Activated T-cell treated with anti-CD3 and anti-CD28 coated beads, Interleukin-2, amount 50 U/mL, for 72 hours (primary cell): ENCODE measurements at places on chromosomes 12 and 14.

DNA sequence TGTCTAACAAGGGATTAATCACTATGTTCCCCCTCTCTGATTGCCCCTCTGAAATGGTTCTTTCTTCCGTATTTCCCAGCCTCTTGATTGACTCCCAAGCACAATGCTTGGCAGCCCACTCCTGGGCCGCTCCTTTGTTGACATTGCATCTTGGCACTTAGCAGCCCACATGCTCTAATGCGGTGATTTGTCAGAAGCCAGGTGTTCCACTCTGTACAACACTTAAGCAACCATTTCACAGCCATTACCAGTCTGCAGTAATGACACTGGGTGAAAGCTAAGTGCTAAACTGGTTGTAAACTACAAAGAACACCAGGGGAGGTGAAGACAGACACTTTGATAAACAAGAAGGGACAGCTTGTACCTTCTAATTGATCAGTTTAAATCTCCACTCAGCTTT, 353.5 kb downstream of the TMEM132D start:
- no peak for DNase-seq

- no peak for DNase-seq
Observed at GRCh38 chr14:90412058-90412457, 15.2 kb downstream of the CALM1 start.

- no peak for DNase-seq
Observed at GRCh38 chr12:28759333-28759732, 389.7 kb upstream of the FAR2 start.

DNA sequence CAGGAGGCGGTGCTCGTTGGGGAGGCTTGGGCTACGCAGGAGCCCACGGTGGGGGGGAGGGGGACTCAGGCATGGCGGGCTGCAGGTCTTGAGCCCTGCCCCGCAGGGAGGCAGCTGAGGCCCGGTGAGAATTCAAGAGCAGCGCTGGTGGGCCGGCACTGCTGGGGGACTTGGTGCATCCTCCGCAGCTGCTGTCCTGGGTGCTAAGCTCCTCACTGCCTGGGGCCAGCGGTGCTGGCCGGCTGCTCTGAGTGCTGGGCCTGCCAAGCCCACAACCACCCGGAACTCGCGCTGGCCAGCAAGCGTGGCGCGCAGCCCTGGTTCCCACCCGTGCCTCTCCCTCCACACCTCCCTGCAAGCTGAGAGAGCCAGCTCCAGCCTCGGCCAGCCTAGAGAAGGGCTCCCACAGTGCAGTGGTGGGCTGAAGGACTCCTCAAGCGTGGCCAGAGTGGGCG, 3.2 kb downstream of the METTL25 start:
- no peak for DNase-seq

DNA sequence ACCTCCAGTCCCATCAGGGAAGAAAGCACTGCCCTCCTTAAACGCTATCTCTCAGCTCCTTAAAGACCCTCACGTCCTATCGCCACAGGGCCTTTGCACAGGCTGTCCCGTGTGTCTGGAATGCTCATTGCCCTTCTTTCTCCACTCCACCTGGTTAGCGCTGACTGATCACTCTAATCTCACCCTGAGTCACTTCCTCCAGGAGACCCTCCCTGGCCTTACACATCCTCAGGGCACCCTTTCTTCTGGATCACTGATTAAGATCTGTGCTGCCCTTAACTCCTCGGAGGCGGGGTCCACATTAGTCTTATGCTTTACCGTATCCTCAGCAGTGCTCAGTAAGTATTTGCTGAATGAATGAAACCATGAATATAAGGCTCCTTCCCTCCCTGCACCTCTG, 94.7 kb downstream of the SYNE3 start:
- no peak for DNase-seq

GRCh38 chr14:80419345-80419744, 208.0 kb upstream of the DIO2 start:
- DNase-seq = no peak

DNA sequence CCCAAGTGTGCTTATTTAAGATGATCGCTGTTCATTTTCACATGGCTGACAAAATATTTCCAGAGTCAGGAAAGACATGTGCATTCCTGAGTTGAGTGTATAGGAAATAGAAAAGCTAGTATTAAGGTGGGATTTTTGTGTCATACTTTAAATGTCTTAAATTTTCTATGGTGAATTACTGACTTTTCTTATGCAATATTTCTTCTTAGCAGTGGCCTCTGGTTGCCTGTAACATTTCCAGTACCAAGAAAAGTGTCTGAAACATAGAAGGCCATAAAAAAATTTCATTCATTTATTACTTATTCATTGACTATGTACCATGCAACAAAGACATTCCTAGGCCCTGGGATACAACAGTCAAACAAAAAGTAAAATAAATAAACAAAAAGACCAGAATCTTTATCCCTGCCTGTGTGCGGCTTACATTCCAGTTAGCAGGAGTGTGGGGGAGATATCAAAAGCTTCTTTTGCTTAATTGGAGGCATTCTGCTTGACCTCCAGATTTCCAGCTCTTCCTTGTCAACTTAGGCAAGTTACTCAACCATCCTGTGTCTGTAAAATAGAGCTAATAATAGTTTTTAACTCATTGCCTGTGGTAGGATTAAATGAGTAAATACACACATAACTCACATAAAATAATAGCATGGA, 216.3 kb upstream of the FLRT2 start:
- DNase-seq = no peak

GRCh38 chr14:93036652-93037345, 78.9 kb downstream of the ITPK1 start:
- no peak for DNase-seq

GRCh38 chr14:88411039-88411438, 25.6 kb downstream of the SPATA7 start:
- no peak for DNase-seq
